ENCODE measurements at places on chromosomes 7 and 10.

DNA sequence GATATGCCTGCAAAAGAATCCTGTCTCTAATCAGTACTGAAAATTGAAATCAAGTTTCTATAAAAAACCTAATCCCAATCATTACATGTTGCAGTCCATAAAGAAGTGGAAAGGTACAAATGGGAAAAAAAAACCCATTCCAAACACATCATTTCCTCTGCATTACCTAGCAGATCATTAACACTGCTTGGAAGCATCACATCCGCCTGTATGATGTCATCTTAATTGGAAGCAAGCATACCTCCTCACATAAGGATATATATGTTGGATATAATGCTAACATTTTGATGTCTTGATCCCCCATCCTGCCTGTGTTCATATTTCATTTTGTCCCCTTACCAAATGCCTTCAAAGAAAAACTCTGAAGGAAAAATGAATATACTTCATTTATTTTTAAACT, 241.3 kb upstream of the AOAH start:
- no peak for DNase-seq

GRCh38 chr10:123043409-123043925, 34.7 kb downstream of the ACADSB start:
- peak; percentile 26 for DNase-seq

DNA sequence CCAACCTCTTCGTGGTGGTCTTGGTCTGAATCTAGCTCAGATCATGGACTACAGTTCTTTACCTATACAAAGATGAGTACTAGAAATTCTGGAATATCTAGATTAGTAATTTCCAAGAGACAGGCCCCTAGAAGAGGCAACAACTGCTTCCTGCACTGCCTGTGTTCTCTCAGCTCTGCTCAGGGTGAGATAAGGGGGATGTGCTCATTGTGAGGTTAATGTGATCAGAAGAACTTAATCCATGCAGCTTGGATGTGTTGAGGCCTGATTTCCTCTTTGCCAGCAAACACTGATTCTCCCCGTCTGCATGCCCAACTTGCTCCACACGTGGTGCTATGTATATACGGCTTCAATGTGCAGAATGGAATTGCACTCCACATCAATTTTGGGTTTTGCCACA, 268.0 kb downstream of the PHTF2 start:
- DNase-seq, result no peak

- no peak for DNase-seq
Observed at GRCh38 chr10:36676756-36677430, 448.5 kb upstream of the ANKRD30A start.

DNA sequence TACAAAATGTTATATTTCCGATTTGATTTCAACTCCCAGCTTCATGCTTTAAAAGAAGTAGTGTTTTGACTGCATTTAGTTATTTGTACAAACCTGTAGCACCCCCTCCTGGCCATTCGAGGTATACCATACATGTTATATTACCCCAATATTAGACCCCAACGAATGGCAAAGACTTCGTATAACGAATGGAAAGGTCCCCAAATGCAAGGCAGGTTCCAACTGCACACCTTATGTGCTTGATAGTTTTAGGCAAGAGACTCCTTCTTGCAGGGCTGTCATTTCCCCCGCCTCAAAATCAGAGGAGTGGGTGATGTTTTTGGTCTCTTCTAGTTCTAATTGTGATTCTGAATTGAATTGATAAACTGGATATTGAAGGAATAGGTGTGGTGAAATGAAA, 101.1 kb upstream of the TARP start:
- DNase-seq, result peak; percentile 40

DNA sequence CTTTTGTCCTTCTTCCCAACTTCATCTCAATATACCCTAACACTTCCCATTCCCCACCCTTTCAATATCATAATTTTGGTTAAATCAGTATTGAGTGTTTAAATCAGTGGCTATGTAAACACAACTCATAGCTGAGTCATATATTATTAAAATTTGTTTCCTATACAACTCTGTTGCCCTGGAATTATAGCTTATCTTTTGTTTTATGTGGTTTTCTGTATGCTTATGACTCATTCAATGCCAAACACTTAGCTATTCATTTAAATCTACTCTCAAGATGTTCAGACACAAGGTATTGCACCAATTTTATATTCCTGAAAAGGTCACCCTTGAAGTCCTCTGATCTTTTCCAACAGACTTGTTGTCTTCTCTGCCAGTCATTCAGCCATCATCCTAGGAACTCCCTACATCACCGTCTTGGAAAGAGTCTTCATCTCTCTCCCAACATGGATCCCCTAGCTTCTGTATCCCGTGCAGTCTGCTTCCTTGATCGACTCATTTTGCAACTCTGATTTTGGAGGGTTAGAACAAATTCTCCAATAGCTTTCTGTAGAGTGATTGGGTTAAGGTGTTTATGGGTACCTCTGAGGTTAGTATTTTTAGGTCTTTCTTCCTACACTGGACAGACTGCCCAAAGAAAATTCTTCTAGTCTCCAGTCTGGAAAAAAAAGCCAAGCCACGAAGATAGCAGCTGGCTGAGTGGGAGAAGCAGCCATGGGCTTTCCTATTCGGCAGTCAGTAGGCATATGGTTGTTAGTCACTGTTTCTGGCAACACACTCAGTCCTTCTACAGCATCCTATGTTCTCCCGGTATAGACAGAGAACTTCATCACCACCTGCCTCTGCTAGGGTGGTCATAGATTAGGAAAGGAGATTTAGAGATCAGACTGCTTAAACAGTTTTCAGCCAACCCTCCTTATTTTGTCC, 102.1 kb downstream of the CRPPA start:
- DNase-seq, result no peak
